ENCODE measurements at places on chromosomes 2 and 18.

DNA sequence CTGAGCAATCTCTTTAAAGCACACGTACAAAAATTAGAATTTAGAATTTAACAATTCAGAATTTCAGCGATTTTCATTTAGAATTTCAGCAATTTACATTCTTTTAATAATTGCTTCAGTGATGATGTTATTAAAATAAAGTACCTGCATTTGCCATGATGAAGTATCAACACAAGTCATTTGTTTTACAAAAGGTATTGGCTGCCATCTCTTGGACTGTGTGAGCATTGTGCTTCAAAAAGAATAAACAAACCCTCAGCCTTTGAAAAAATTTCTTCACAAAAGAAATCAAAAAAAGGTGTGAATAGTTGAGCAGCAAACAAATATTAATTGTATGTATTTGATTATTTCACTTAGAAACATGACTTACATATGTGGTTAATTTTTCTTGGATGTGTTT is 27.1 kb upstream of the ZC3H15 start:
- no peak for DNase-seq

GRCh38 chr18:68181956-68182355 is 533.0 kb downstream of the TMX3 start:
- DNase-seq, result no peak

DNA sequence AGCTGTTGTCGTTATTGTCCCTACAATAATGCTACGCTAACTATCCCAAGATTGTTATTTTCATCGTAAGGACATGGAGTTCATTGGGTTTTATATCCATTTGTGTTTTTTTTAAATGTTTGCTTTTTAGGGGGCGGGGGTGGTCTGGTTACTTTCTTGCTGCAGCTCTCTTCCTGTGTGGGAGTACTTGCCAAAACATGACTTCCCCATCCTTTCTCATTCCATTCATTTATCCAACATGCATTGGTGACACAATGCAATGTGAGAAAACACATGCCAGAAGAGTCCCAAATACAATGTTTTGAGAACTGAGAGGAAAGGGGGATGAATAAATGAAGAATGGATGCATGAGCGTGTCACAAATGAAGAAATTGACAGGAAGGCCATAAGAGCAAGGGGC is 55.9 kb downstream of the E2F6 start:
- DNase-seq, result no peak

DNA sequence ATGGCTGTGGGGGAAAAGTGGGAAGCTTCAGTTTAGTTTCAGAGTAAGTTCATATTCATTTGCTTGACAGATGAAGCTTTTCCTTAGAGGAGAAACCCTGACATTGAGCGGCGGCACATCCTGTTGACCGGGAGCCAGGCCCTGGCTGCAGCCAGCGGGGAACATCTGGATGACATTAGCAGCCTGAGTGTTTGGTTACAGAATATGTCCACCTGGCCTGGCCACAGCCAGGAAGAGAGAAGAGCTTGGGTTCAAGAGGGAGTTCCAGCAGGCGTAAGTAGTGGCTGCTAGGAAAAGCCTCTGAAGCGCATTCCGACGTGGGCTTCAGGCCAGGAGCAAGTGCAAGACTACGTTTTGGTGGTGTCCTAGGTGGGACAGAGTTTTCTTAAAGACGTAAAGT is 144.9 kb upstream of the MYCN start:
- no peak for DNase-seq

DNA sequence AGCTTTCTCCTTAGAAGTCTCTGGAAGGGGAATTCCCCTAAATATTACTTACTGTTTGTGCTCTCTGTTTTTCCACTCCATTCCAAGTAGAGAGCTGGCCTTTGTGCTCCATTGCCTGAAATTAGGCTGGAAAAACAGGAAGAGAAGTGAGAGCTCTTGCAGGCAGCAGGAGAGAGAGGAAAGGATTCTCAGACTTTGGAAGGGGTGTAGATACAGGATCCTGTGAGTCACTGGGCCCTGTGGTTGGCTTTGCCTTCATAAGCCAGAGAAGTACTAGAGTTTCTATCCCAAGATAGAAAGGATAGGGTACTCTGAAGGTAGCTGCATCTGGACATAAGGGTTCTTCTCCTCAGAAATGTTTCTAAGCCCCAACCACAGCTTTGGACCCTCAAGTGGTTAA is 188.9 kb downstream of the CMPK2 start:
- DNase-seq, result no peak

GRCh38 chr2:206084439-206084869 is 1.5 kb downstream of the INO80D start:
- DNase-seq, result no peak

GRCh38 chr2:70985283-70985688 is 6.9 kb downstream of the ANKRD53 start:
- no peak for DNase-seq

- DNase-seq, result no peak
Measured at GRCh38 chr2:85705680-85706039, 11.5 kb downstream of the GNLY start.

DNA sequence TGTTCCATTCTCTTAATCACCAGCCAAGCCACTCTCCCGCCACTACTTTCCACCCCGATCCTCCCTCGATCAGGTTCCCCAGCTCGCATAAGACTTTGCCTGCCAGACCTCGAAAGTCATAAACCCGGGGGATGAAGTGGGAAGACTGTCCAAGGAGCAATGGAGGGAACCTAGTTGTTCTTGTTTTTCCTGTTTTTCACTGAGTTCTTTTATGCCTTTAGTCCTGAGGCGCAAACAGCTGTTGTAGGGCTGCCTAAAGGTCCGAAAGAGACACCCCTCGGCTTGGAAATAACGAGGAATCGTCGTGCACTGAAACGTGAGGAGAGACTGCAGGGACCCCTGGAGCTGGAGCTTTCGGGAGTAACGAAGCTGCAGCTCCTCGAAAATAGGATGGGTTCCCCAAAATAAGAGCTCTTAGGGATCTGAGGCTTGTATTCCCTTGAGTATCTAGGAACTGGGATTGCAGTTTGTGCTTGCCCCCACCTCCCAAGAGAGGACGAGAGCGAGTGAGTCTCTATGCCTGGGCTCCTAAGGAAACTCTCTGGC is 1.7 kb upstream of the HOXD12 start:
- DNase-seq, result no peak

- DNase-seq, result no peak
Measured at GRCh38 chr2:118710481-118710880, 137.0 kb downstream of the EN1 start.

DNA sequence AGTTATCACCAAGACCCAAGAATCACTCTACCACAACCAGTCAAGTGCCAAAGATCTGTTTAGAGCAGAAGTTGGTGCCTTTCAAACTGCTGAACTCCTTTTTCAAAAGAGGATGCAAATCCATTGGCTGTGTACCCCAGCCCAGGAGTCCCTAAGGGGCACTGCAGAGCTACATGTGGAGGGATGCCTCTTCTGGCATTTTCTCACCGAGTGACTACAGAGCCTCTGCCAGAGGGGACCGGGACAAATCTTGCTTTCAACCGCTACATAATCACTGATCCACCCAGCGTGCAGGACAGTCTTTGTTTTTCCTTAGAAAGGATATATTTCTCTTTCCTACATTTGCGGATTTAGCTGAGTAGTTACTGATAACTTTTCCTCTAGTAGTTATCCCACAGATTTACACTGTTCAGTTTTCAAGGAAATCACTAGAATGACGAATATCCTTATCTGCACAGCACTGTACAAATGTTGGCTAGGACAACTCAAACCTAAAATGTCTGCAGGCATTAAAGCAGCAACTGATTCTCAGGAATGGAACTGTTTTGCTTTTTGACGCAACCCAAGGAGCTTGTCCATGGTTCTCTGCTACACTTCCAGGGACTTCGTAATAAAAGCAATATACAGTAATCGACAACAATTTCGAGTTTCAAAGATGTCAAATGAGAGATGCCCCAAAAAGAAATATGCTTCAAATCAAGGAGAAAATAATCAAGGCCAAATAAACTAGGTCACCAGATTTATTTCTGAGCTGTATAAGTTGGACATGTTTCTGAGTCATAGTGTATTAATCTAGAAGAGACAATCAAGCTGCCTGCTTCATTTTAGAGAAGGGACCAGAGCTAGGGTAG is 24.1 kb downstream of the EPB41L3 start:
- no peak for DNase-seq
